ENCODE measurements at places on chromosomes 13 and 19. TPM values are rescaled to one million over a fixed set of nuclear protein-coding genes. Genes with fewer than 3 reads are reported as not detected.
A peak's percentile ranks its signal among the peaks of the same experiment; 100 is the strongest.

DNA sequence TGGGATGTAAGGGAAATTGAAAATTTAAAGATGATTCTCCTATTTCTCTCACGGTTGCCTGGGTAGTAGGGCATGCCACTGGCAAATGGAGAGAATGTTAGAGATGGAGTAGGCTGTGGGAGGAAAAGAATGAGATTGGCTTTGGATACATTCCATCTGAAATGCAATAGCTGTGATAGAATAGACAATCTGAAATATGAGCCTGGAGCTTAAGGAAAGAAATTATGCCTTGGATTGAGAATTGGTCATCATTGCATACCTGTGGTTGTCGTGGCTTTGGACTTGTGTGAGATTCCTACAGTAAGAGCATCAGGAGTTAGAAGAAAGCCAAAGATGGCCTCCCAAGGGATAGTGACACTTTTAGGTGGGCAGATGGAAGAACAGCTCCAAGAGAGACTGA is 305.1 kb upstream of the SLC10A2 start:
- H3K4me3 ChIP-seq, result no peak overlapping the region
- H3K27ac ChIP-seq, result no peak overlapping the region
- H3K27me3 ChIP-seq, result no peaks in the 10 kb centered on the region
- no peak for DNase-seq
- H3K36me3 ChIP-seq, result no peaks in the 10 kb centered on the region

DNA sequence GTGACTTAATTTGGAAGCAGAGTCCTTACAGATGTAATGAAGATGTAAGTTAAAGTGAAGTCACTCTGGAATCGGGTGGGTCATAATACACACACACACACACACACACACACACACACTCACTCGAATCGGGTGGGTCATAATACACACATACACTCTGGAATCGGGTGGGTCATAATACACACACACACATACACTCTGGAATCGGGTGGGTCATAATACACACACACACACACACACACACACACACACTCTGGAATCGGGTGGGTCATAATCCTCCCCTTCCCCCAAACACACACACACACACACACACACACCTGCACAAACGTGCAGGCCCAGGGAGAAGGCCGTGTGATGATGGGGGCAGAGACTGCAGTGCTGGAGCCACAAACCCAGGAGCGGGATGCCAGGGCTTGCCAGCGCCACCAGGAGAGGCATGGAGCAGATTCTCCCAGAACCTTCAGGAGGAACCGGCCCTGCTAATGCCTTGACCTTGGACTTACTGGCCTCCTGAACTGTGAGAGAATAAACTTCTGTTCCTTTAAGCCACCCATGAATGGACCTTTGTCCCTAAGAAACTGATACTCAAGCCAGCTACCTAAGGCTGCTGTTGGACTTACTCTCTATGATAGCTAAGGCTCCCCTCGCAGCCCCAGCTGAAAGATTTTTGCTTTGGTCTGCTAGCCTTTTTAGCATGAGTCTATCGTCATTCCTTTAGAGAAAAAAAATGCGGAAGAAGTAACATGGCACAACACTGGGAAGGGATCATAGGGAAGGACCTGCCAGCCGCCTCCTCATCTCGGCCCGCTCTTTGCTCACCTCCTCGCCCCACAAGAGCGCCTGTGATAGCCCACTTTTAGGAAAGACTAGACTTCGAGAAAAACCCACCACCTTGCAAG is 136.2 kb upstream of the RNF113B start:
- no peak overlapping the region for H3K4me3 ChIP-seq
- H3K27me3 ChIP-seq, result peaks cover 5% of the 10 kb centered on the region
- H3K36me3 ChIP-seq, result no peaks in the 10 kb centered on the region
- no peak for DNase-seq
- no peaks in the 10 kb centered on the region for H3K4me1 ChIP-seq
- H3K27ac ChIP-seq, result no peak overlapping the region

- no peak for DNase-seq
- no peaks in the 10 kb centered on the region for H3K27me3 ChIP-seq
- H3K36me3 ChIP-seq, result peaks cover 6% of the 10 kb centered on the region
- H3K27ac ChIP-seq, result peak overlapping the region; percentile 85
- H3K4me1 ChIP-seq, result peaks cover 20% of the 10 kb centered on the region
Measured at GRCh38 chr19:43532571-43532961, 422 bp upstream of the ZNF575 start.

GRCh38 chr19:16068696-16069259 is 7.5 kb upstream of the TPM4 start:
- DNase-seq, result no peak
- no peaks in the 10 kb centered on the region for H3K27me3 ChIP-seq
- H3K36me3 ChIP-seq, result no peaks in the 10 kb centered on the region
- H3K4me3 ChIP-seq, result no peak overlapping the region
- peaks cover 26% of the 10 kb centered on the region for H3K4me1 ChIP-seq
- H3K27ac ChIP-seq, result no peak overlapping the region

CYP2A7 gene
- total RNA-seq, result not detected

Measured in activated CD8-positive, alpha-beta T cell treated with anti-CD3 and anti-CD28 coated beads for 36 hours (primary cell).